ENCODE measurements at places on chromosomes 7 and 10. TPM values are rescaled to one million over a fixed set of nuclear protein-coding genes. Genes with fewer than 3 reads are reported as not detected.

GRCh38 chr10:37263304-37263703 is 137.9 kb downstream of the ANKRD30A start:
- DNase-seq = no peak

GRCh38 chr7:115477193-115477651 is 553.3 kb downstream of the TFEC start:
- DNase-seq = no peak

DNA sequence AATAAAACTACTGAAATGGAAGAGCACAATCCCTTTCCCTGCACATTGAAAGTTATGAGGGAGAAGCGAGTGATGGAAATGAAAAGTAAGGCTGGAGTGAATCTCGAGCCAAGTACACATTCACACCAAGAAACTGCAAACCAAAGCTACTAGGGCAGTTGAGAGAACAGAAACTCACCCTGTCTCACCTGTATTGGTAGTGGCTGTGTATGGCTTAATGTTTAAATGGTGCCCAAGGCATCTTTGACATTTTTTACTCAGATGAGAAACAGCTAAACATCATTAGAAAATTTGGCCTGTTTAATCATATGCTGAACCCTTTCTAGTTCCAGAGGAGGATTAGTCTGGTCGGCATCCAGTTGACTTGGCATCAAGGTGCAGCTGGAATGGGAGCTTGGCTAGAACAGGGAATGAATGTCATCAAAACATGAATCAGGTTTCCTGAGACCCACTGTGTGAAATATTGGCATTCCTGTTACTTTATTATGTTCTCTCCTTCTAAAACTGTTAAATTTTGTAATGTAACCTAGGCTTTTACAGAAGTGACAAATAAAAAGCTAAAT is 840.8 kb downstream of the GRM8 start:
- DNase-seq = no peak

- DNase-seq = peak; percentile 86
These were observed 14.7 kb upstream of the SEC61G start for GRCh38 chr7:54773472-54774399.

GRCh38 chr10:102342958-102343357 is 52.5 kb upstream of the NFKB2 start:
- DNase-seq = no peak

DNA sequence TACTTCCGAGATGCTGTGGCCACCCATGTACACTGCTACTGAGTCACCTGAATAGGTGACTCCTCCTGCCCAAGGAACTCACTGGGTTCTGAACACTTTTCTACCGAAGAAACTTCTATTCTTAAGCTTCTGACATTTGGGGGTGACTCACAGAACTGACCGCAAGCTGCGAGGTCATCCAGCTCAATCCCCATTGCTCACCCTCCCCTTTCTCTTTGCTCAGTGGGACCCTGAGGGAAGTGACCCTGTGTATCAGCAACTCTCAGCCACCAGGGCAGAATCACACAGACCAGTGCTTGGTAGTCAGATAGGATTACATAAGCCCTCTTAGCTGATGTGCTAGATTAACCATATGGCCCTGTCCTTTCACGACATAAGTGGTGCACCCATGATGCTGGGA is 46.3 kb downstream of the INSYN2A start:
- no peak for DNase-seq

GRCh38 chr10:85212526-85212925 is 884.1 kb downstream of the CCSER2 start:
- DNase-seq = no peak

DNA sequence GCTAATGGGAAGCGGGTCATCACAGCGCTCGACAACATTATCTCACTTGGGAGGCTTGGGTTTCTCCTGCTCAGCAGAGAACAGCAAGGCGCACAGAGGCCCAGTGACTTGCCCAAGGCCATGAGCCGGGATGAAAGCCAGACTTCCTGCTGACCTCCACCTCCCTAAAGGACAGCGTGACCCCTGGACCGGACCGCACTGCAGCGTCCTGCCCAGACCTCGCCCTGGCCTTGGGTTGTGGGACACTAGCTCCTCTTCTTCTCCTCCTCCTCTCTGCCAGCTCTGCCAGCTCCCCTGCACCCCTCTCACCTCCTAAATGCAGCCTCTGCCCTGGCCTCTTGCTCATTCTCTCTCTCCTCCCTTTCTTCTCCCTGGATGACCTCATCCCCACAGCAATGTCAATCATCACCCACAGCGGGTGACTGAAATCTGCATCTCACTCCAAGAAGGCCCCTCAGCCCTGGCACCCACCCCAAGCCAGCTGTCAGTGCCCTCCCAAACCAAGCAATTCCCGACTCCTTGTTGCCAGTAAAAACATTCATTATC is 19.4 kb downstream of the SPOCK2 start:
- no peak for DNase-seq

DNA sequence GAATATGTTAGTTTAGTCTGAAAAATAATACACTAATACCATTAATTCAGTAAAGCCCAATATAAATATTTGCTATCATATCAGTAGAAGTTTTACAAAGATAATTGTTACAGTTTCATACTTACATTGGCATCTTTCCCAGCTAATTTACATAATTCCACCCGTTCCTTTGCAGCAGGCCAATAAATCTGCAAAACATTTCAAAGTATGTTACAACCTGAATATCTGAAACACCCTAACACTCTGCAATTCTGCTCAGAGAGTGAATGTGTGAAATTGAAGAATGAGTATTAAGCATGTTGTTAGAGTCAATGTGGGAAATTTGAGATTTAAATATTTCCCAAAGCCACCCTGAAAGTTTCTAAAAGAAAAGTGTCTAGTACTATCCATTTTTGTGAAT is 105.5 kb downstream of the SEMA3D start:
- DNase-seq = no peak

DNA sequence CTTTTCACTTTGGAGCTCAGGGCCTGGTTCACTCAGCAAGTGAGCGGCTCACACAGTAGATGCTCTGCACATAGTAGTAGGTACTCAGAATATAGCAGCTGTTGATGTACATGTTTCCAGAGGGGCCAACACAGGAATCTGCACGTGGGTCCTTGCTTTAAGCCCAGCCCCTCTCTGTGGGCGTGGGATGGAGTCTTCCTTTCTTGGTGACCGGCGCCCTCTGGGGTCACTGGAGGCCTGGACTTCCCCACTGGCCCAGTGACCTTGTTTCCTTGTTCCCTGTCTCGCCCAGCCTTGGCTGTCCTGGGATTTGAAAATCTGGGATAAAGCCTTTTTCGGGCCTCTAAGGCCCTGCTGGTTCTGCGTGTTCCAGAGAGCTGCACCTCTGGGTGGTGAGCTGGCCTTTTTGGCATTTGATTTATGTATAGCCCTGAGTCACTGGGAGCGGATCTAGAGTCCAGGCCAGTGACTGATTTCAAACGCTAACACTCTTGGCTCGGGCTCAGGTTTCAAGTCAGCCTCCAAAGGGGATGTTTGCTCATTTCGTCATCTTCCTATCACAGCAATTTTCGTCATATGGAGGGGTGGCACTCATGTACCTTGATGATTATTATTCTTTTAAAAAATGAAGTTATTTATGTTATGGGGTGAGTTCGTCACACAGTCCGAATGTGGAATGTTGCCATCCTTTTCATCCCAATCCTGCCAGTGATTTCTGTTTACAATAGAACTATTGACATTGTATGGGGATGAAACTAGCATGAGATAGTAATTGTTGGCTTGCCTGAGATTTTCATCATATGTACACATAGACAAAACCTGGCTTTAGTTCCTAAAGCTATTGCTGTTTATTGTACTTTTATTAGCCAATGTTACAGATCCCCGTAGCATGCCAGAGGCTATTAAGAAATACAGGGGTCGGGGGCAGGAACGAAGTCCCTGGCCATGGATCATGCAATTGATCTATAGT is 65.5 kb downstream of the CUX1 start:
- DNase-seq = peak; percentile 90

The C10orf67 gene
- total RNA-seq = not detected

GRCh38 chr10:11003679-11004078 is 14.0 kb upstream of the CELF2 start:
- DNase-seq = no peak

The SEMA3E gene
- 24.0 TPM for total RNA-seq

The KIAA1549 gene
- 6.3 TPM for total RNA-seq

The OR2A5 gene
- total RNA-seq = not detected

DNA sequence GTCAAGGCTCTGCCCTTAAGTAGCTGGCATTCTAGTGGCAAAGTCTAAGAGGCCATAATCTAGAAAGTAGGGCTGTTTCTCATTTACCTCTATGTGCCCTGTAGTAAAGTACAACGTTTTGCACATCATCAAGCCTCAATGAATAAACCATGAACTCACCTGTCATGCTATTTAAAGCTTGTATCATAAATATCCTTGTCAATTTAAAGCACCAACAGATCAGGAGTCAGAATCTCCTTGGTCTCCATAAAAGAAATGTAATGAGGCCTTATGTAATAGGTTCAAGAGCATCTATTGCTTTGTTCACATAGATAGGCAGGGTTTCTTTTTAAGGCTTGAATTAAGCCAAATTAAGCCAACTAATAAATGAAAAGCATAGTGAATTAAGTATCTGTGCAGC is 181.9 kb downstream of the KMT2E start:
- DNase-seq = no peak

GRCh38 chr10:117363028-117363427 is 12.2 kb downstream of the PDZD8 start:
- DNase-seq = no peak

DNA sequence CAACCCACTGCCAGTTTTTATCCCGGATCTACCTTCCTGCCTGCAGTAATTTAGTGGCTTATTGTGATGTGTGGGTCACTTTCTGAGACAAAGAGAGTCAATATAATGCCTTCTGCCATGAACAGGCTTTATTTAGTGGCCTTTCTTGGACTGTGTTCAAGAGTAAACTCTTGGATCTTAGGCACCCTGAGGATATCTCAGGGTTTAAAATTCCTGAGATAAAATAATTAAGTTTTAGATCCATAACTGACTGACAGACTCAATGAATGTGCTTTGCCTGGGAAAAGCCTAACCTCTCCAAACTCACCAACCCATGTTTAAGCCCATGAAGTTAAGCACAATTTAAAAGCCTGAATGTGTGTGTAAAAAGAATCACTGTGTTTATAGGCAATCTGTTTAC is 564.3 kb downstream of the LRMDA start:
- DNase-seq = no peak
